ENCODE measurements at places on chromosomes 1 and 21.
A peak's percentile ranks its signal among the peaks of the same experiment; 100 is the strongest.

DNA sequence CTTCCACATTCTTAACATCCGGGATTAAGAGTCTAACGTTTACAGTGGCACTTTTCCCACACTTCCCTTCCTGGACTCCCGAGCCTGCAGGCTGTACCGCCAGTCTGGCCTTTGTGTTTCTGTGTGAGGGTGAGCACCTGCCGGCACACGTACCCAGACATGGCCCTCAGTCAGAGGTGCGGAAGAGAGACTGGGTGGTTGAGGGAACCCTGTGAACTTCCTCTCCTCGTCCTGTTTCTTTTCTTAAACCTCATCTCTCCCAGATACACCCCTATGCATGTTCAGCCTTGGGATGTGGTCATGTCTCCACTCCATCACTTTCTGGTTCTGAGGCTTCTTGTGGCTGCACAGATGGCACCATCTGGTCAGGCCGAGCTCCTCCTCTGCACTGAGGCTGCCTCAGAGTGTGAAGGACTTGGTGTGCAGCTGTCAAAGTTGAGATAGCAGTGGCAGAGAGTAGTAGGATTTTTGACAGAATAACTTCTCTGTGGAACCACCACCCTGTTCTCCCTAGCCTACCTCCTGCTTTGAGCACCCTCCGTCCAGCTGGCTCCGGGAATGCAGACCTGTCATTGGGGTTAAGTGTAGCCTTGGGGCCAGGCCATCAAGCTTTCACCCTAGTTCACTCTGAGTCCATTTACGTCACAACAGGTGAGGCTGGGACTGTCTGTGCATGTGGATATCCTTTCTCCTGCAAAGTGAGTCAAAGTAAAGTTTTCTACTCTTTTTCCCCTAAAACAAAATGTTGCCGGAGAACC lies 31.4 kb downstream of the VASH2 start:
- peak; percentile 56 for DNase-seq

GRCh38 chr1:150562446-150563339 lies 13.5 kb downstream of the ADAMTSL4 start:
- no peak for DNase-seq

- no peak for DNase-seq
Measured at GRCh38 chr1:51877434-51878307, 856 bp downstream of the NRDC start.

GRCh38 chr1:228647523-228648444 lies 87.5 kb upstream of the RHOU start:
- peak; percentile 72 for DNase-seq

DNA sequence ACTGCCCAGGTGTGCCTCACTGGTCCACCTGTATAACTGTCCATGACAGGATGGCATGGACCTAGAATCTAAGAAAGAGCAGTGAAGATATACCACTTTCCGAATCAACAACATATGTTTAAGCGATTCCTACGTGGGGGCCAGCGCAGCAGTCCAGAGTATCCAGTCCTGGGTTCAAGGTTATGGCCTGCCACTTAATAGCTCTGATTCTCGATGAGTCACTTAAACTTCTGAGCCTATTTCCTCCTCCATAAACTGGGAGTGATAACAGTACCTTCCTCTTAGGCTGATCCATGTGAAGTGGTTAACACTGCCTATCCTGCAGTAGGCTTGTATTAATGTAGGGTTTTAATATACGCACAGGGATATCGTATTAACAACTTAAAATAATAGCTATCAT lies 2.8 kb downstream of the STPG1 start:
- DNase-seq = no peak

- no peak for DNase-seq
Measured at GRCh38 chr21:44682580-44683151, 703 bp upstream of the KRTAP12-1 start.

- peak; percentile 86 for DNase-seq
Measured at GRCh38 chr1:202860744-202861419, 28.1 kb downstream of the RABIF start.

DNA sequence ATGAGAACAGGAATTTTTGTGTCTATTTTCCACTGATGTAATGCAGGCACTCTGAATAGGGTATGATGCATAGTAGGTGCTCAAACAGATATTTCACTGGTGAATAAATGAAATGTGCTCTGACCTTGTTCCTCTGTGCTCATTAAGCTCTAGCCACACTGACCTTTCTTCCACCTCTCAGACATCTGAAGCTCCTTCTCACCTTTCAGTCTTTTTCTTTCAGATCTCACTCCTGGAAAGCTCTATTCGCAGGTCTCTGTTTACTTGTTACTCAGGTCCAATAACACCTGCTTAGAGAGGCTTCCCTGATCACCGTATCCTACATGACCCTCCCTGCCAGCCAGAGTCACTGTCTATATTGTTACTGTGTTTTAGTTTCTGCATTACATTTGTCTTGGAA lies 59.2 kb upstream of the IVNS1ABP start:
- DNase-seq = no peak

DNA sequence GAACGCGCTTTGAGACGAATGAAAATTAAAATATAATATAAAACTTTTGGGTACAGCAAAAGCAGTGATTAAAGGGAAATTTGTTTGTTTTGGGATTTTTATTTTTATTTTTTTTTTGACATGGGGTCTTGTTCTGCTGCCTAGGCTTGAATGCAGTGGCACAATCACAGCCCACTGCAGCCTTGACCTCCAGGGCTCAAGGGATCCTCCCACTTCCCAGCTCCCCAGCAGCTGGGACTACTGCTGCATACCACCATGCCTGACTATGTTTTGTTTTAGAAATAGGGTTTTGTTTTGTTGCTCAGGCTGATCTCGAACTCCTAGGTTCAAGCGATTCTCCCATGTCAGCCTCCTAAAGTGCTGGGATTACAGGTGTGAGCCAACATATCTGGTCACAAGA lies 30.3 kb downstream of the USP24 start:
- no peak for DNase-seq

DNA sequence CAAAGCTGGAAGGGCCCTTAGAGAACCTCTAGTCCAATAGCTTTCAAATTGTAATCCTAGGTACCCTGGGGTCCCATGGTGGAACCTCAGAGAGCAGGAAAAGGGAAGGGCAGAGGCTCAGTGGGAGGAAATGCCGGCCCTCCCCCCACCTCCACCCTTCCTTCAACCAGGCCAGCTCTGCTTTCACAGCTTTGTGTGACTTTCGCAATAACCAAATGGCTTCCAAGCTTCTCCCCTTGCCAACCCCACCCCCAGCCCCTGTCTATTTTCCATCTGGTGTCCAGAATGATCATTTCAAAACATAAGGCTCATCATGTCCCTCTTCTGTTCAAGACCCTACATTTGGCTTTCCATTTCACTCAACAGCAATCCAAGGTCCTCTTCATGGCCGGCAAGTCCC lies 74.4 kb downstream of the CD58 start:
- DNase-seq = no peak

DNA sequence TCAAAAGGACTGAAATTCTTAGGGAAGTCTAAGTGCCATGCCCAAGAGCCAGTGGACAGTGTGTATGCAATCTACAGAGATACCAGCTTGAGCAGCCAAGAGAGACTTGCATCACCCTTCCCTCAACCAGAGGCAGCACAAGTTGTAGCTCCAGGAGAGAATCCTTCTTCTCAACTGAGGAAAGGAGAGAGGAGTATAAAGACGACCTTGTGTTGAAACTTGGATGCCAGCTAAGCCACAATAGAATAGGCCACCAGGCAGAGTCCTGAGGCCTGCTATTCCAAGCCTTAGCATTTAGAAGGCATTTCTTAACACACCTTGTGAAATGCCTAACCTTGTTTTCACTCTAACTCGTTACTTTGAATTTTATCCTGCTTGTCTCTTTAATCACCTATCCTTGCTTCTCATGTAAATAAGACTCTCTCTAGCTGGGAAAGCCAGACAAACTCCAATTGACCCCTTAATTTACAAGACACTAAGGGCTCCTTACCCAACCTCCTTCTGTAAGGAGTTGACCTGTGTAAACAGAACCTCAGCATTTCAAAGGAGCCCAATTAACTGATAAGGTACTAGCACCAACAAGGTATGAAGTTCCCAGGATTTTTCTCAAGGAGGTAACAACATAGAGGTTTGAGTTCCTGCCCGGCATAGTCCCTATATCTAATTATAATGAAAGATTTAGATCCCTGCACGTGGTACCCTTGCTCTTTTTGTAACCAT lies 738.8 kb downstream of the AMY1C start:
- DNase-seq = no peak

GRCh38 chr1:208929575-208929974 lies 653.9 kb upstream of the CAMK1G start:
- no peak for DNase-seq
